H9 (cell line): ENCODE measurements at places on chromosomes 3 and 15.

DNA sequence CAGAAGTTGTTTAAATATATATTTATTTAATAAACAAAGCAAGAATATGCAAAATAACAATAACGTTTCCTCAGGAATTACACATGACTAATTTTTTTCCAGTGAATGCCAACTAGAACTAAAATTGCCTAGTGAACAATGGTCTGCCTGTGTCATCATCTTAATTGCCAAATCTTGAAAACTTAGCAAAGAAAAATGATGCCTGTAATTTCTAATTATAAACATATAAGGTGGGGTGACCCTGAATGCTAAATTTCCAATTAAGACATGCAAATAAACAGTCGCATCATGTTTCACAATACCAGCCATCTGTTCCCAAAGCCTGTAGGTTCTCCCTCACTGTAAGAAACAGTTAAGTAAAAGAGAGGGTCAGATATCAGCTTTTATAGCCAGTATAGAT is 67.6 kb upstream of the PLCL2 start:
- DNase-seq = no peak

DNA sequence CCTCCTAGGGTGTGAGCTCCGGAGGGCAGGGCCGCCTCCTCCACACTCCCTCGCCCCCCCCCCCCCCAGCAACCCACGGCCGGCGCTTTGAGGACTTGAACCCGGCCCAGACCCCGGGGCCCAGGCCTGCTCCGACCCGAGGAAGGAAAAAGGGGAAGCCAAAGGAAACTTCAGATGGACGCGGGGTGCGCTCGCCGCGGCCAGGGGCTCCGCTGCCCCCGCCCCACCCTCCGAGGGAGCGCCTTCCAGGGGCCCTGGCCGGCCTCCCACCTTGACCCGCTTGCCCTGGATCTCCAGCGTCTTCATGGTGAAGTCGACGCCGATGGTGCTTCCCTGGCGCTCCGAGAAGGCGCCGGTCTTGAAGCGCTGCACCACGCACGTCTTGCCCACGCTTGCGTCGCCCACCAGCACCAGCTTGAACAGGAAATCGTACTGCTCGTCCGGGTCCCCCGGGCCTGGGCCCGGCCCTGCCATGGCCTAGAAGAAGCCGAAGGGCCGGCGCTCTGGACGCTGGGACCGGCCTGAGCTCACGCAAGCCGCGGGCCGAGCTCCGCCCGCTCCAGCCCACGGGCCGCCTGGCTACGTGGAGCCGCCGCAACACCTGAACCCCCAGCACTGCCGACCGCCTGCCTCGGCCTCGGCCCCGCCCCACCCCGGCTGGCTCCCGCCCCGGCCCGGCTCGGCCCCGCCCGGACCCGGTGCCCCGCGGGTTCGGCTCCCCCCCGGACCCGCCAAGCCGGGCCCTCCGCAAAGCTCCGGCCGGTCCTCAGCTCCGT is 400 bp downstream of the RAB43 start:
- DNase-seq = no peak

- DNase-seq = no peak
These were observed 24.6 kb upstream of the AP4E1 start for GRCh38 chr15:50883903-50884302.

GRCh38 chr3:122255757-122256439 is 69.2 kb upstream of the CSTA start:
- no peak for DNase-seq

DNA sequence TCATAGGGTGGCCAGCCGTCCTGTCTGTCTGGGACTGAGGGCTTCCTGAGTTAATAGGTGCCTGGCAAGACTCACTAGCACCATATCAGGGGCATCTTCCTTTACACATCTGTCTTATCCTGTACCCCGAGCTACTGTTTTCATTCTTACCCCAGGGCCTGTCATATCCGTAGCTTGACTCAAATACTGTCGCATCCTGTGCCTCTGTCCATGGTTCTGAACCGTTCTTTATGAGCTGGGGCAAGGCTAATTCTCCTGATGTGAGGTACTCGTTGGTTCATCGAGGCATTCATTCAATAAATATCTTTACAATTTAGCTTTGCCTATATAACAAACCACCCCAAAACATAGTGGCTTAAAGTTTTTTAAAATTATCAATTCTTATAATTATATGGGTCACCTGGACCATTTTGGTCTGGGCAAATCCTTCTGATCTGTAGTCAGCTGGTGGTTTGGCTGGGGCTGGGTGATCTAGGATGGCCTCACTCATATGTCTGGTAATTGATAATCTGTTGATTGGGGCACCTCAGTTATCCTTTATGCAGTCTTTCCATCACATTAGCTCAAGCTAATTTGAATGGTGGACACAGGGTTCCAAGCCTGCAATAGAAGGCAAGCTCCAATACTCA is 121.2 kb downstream of the TLE3 start:
- peak; percentile 53 for DNase-seq
